ENCODE measurements at places on chromosomes 7 and 10. TPM values are rescaled to one million over a fixed set of nuclear protein-coding genes. Genes with fewer than 3 reads are reported as not detected.

WDFY4 gene
- total RNA-seq: not detected

CPA2 gene
- total RNA-seq: not detected

EPHB6 gene
- total RNA-seq: 0.50 TPM

FFAR4 gene
- 0.13 TPM for total RNA-seq

LRWD1 gene
- total RNA-seq: 22.2 TPM

CC2D2B gene
- total RNA-seq: not detected

OR9A2 gene
- total RNA-seq: not detected

AMZ1 gene
- not detected for total RNA-seq

RSPH10B gene
- total RNA-seq: 0.11 TPM

DLX5 gene
- not detected for total RNA-seq

WDR86 gene
- 0.11 TPM for total RNA-seq

All from A549 treated with Mapracorat at 1 μM for 4 hours (cell line).